ENCODE measurements at places on chromosomes 16 and 17.

DNA sequence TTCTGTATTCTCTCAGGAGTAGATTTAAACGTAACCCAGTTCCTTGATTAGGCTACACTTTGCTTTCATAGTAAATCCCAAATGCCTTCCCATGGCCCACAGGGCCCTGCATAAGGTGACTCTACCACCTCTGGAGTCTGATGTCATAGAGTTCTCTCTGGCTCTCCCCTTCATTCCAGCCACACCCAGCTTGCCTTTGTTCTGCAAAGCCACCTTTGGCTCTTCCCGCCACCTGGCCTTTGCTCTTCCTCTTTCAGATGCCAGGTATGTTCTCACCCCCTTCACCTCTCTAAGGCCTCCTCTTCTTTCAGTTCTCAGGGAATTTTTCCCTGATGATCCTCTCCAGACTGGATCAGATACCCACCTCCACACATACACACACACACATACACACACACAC, 141.3 kb upstream of the HSBP1 start:
- no peak for DNase-seq

- no peak for DNase-seq
Measured at GRCh38 chr17:56322991-56323390, 169.7 kb downstream of the ANKFN1 start.

DNA sequence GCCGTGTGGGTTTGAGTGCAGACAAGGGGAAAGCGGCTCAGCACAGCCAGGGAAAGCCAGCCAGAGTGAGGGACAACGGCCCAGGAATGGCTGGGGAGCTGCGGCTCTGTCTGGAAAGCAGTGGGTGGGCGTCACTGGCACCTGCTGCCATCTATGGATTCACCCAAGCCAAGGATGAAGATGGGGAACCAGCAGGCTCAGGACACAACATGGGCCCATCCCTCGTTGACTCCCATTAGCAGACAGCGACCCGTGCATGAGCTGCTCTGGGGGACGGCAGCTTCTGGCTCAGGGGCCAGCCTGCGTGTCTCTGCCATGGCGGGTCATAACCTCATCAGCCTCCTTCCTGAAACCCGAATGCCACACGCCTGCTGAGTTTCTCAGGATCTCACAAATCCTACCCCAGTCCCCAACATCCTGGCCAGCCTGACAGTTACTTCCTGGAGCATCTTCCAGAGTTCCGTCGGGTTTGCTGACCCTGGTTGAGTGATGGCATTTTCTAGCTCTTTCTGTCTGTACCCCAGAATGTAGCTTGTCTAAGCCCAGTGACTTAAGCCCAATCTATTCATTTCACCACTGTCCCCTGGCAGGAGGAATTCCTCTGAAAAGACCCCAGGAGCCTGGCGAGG, 50.7 kb downstream of the SLC7A5 start:
- no peak for DNase-seq

- no peak for DNase-seq
Measured at GRCh38 chr16:81405702-81406113, 38.9 kb upstream of the CMIP start.

GRCh38 chr16:34050787-34051320, 591.4 kb downstream of the TP53TG3F start:
- no peak for DNase-seq

DNA sequence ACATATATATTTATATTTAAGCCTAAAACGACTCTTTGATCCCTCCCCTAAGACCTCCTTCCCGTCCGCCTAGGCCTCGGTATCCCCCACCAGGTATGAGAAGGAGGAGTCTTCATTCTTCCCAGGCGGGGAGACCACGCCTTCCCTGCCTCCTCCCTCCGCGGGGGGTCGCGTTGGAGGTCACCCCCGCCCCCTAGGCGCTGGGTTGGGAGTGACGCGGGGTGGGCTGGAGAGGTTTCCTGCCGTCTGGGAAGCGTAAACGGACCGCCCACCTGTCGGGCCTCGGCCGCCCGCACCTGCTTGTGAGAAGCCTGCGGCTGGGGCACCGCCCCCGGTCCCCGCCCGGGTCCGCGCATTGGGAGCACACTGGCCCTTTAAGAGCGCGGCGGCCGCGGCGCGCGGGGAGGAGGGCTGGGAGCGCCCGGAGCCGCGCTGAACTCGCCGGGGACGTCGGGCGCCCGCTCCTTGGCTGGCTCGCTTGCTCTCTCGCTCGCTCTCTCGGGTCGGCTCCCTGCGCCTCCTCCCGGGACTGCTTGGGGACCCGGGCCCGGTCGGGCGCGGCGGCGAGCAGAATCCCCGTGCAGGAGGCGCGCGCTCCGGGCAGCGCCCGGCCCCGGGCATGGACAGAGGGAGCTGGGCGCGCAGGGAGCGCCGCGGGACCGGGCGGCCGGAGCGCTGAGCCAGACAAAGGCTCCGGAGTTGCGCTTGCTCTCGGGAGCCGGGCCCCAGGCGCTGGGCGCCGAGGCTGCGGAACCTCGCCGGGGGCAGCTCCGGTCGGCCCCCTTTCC, at the start of gene MMP15:
MMP15 (plus strand) TSS at position 404 of the 788 bp plus-strand sequence. CDS start 597 bp downstream, outside the sequence.
- peak; percentile 30 for DNase-seq

- peak; percentile 50 for DNase-seq
Measured at GRCh38 chr17:66466840-66467367, 164.5 kb downstream of the PRKCA start.

DNA sequence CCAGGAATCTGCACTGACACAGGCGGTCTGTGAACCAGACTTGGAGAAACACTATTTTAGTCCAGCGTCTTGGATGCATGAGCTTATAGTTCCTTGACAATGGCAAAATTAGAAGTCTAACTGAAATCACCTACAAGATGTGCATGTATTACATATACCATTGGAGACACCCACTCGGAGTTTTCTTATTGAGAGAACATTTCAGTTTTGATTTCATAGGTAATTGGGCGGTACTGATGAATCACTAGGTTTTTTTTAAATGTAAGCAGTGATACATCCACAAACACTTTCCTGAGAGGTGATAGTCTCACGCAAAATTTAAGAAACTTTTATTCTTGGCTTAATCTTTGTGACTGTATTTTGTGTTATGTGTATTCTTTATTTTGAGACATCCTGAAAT, 69.8 kb downstream of the PRKCA start:
- DNase-seq, result no peak

GRCh38 chr16:54577651-54578128, 291.1 kb upstream of the IRX3 start:
- no peak for DNase-seq

DNA sequence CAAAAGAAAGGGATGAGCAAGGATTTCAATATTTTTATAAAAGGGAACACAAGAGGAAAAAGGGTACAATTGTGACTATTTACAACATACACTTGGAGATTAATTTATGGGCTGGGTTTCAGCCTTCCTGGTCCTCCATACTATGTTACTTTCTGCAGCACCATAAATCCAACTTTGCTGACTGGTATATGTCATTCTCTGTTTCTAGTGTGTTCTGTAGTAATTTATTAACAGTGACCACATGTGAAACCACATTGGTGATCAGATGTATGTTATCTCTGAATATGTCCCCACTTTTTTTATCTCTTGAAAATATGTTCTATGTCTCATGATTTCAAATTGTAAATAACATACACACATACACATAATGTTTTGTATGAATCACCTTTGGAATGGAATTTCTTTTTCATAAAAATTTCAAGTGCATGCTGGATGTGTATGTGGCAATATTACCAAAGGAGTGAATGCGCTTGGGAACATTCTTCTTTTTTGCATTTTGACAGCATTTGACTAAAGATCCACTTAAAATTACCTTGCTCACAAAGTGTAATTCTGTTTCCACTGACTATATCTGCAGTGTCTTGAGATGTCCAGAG, 2.9 kb upstream of the LYRM9 start:
- no peak for DNase-seq

DNA sequence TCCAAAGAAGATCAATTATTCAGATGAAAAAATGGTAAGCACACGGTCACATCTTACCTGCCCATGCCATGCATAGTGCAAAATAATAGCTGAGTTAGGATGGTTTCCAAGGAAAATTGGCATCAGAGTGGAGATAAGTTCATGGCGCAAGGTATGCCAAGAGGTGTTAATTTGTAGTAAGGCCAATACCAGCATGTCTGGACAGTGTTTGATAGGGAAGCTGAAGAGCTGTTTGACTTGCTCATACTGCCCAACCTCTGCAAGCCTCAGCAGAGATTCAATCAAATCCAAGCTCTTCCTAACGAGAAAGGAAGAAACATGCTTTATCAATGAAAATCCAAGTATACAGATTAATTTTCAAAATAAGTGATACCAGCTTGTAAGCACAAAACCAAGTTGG, 51.0 kb downstream of the CNOT1 start:
- DNase-seq, result no peak

DNA sequence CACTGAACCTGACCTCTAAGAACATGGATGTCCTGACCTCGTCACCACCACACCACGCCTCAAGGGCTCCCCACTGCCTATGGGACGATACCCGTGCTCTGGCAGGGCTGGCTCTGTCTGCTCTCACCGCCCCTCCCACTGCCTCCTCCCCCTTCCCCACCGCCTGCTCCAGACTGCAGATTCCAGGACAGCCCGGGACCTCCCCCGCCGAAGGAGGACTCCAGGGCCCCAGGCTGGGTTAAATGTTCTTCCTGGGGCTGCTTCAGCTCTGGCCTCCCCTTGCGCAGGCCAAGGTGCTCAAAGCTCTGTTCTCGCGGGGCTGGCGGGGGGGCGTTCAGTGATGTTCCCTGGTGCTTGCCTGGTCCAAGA, 3.1 kb downstream of the NPW start:
- DNase-seq, result no peak

DNA sequence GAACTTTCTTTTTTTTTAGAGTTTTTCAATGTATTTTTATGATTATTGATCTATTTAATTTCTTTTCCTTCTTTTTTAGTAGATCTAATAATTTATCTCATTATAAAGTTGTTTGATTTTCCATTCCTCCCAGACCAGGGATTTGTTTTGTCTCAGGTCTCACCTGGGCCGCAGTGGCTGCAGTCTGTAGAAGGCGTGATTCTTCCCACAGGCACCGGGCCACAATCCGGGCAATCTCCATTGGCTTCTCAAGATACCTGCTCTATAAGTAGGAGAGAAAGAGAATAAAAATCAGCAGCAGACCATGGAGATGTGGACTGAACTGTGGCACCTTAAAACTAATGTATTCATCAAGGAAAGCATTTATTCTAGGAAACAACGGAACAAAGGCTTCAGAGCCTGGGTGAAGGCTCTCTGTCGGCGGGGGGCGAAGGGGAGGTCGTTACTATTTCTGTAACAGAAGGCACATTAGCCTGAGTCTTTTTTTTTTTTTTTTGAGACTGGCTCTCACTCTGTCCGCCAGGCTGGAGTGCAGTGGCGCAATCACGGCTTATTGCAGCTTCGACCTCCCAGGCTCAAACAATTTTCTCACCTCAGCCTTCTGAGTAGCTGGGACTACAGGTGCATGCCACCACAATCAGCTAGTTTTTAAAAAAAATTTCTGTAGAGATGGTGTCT, 42.7 kb downstream of the STAT3 start:
- no peak for DNase-seq
